ENCODE measurements at places on chromosomes 2 and 18.

GRCh38 chr2:172086241-172087206 lies 1.2 kb downstream of the DLX1 start:
- DNase-seq = no peak

DNA sequence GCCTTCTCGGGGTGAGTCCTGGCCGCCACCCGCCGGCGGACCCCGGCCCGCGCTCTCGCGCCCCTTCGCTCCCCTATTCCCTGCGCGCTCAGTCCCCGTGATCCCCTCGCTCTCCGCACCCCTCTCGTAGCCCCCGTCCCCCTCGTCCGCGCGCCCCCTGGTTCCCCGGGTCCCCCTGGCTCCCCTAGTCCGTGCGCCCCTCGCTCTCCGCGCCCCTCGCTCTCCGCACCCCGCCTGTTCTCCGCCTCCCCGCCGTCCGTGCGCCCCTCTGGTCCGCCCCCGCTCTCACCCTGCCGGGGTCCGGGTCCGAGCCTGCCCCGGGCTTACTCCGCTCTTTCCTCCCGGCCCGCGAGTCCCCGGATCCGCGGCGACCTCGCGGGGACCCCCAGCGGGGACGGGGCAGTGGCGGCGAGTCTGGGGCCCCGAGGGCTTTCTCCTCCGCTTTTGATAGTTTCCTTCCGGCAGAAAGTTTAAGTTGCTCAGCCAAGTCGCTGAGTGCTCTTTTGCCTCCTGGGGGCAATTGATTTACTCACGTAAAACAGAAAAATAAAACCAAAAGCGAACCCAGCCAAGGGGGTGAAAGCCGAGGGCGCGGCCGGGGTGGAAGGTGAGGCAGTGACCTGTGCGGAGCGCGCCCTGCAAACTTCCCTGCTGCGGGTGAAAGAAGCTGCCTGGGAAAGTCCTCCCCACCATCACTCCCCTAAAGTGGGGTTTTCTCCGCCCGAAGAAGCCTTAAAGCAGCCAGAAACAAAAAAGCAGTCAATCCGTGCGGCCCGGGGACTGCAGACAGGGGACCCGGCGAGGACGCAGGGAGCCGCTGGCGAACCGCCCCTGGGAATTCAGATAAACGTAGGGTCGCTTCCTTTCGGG lies 568 bp downstream of the RAB31 start:
- no peak for DNase-seq

DNA sequence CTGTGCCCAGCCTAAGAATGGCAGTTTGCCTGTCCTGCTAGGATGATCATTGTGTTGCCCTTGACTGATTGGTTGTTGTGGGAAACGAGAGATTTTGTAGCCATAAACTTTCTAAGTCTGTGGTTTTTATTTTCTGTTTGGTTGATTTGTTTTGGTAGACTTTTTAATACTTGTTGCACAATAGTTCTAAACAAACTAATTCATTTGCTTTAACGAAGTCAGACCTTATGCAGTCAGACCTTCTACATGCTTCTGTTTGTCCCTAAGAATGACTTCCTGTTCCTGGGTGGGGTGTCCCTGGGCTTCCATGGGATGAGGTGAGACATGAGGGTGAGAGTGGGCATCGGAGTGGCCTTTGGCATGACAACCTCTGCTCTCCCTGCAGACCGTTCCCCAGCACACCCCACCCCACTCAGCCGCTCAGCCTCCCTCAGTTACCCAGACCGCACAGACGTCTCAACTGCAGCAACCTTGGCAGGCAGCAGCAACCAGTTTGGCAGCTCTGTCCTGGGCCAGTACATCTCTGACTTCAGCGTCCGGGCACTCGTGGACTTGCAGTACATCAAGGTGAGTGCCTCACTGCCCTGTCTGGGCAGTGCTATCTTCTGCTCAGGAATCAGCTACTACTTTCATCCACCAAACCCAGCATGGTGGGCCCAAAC lies 7.8 kb upstream of the CNNM3 start:
- DNase-seq = no peak

GRCh38 chr18:61742565-61743429 lies 150.0 kb downstream of the RNF152 start:
- DNase-seq = no peak

DNA sequence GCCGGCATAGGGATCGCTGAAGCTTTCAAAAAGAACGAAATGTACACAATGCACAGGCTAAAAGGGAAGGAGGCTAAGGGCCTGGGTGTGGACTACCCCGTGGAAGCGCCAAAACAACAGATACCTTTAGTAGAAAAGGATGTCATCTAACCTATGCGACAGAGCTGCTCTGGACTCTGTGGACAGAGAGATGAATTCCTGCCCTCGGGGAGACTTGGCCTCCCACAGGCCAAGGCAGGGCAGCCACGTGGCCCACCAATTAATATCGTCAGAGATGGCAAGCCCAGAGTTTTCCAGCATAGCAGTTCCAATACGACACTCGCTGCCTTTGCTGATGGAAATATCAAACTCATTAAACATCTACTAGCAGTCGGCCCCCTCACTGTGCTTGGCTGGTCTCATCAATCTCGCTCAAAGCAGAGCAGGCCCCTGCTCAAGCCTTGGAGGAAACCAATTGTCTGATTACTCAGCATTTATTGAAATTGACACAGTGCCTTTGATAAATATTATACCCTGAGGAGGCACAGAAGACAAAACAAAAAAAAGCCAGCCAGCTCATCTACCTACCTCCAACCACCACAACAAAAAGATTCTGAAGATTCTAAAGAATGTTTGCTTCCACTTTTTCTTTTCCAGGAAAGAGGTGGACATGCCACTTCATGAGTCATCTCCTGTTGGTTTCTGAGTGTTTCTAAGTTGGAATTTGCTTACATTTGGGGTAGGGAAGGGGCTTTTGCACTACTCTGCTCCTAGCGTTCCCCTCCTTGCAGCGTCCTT lies 79.0 kb upstream of the ACAA2 start:
- DNase-seq = no peak

DNA sequence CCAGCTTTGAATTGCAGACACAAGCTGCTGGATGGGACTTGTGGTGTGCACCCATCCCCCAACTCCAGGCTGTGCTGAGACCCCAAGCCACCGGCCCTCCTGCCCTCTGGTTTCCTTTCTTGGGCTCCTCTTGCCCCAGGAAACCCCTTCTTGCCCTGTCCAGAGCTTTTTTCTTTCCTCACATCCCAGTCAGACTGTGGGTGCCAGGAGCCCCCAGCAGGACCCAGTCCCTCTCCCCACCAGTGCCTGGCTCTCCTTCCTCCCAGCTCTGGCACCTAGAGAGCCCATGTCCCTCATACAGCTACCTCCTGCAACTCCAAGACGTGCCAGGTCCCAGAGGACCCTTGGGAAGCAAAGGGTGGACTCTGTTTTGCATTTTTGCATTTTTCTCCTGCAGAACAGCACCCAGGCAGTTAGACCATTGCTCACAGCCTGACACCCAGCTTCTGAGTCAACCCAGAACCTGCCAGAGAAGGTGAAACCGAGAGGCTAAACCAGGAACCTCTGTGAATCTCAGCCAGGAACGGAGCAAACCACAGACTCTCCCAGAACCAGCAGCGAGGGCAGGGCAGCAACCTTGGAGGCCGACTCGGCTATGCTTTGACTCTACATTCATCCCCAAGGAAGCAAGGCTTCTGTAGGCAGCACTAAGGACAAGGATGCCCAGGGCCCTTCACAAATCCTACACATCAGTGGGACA lies 221.1 kb downstream of the ANAPC1 start:
- no peak for DNase-seq

DNA sequence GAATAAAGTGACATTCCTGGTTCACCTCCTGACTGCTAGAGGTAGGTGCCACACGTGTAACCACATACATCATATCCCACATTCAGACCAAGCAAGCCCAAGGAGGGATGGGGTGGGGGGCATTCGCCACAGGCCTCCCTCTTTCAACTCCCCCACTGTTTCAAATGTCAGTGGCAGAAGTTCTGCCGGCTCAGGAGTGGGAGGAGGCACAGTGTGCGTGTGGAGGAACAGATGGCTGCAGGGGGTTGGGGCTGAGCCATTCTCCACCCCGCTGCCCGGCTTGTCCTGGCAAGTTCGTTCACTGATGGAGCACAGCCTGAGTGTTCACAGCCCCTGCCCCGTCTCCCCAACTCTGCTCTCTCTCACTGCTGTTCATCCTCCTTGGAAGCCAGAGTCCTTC lies 75.4 kb upstream of the TANC1 start:
- DNase-seq = no peak

GRCh38 chr2:126857502-126857901 lies 41.2 kb upstream of the TEX51 start:
- DNase-seq = no peak

- no peak for DNase-seq
Observed at GRCh38 chr2:199019898-199020507, 437.7 kb downstream of the SATB2 start.

DNA sequence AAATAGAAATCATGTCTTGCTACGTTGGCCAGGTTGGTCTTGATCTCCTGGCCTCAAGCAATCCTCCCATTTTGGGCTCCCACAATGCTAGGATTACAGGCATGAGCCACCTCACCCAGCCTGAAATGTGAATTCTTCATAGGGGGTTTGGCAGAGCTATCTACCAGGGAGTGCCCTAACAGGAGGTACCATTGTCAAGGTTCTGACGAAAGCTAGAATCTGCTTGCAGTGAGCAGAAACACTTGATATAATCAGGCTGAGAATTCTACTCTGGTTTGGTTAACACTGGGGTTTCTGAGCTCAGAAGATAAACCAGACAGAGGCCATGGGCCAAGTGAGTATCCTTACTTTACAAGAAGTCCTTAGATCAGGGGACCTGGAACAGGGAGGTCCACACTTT lies 7.2 kb upstream of the LAMA3 start:
- DNase-seq = no peak

- DNase-seq = no peak
Observed at GRCh38 chr2:5587766-5588165, 104.4 kb upstream of the SOX11 start.

- DNase-seq = no peak
Observed at GRCh38 chr2:133004623-133005022, 334.6 kb upstream of the LYPD1 start.

DNA sequence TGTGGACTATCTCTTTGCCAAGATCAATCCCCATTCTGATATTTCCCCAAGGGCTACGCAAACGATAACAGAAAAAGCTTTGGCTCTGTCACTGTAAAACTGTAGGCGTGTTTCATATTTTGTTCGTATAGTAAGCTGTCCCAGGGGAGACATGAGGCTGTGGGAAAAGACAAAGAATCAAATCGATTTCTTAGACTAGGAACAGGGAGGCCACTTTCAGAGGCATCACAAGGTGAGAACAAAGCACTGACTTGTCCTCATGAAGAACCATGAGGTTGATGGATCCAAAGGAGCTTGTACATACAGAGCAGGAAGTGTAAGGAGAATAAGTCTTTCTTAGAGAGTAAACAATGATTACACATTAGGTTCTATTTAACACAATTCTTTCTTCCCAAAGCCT lies 255.7 kb downstream of the HNMT start:
- no peak for DNase-seq

DNA sequence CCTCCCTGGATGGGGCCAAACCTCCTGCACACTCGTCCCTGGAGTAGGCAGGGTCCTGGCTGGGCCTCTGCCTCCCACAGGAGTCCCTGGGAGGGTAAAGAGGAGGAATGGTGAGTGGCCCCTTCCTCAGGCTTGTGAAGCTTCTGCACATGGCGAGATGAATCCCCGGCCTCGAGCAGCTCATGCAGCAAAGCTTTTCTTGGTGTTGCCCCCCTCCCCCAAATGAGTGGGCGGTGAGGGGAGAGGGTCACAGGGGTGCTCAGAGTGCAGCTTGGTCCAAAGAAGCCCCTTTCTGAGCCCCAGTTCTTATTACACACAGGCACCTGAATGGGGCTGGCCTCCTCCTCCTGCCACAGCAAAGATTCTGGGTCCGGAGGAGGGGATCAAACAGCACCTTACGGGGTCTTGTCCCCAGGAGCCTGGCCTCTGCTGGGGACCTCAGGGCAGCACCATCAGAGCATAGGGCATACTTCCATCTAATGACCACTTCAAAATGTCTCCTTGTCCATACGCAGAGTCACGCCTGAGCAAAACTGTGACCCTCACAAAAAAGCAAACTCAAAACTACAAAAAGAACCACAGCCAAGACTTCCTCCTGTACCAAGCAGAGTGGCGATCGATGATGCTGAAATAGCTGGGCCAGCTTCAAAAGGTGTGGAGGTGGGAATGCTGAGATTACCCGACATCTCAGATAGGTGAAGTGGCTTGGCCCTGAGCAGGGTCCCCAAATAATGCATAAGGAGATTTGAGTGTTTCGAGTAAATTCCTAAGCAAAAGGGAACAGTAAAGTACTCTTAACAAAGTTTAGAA lies 148.4 kb upstream of the TWIST2 start:
- no peak for DNase-seq

- no peak for DNase-seq
Observed at GRCh38 chr2:214450118-214450894, 39.5 kb downstream of the VWC2L start.

- DNase-seq = no peak
Observed at GRCh38 chr18:30920351-30920750, 122.2 kb downstream of the DSC3 start.

DNA sequence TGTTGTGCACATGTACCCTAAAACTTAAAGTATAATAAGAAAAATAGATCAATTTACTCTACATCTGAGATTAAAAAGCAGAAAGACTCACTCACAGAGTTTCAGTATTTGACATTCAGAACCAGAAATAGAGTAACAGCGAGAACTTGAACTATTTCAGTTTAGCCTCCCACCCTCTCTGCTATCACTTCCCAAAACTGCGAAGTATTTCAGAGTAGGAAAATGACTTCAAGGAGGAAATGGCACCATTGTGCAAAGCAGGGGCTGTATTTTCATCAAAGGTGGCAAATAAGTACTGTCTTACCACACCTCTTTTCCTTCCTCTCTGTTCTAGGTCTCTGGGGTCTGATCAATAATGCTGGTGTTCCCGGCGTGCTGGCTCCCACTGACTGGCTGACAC lies 13.6 kb downstream of the DHRS9 start:
- DNase-seq = no peak

GRCh38 chr2:214543386-214543955 lies 132.6 kb downstream of the VWC2L start:
- DNase-seq = no peak

GRCh38 chr18:54129448-54130067 lies 94.9 kb downstream of the MBD2 start:
- DNase-seq = no peak

- no peak for DNase-seq
Observed at GRCh38 chr2:36615222-36615621, 17.3 kb upstream of the FEZ2 start.

GRCh38 chr2:220779931-220780330 lies 792.2 kb downstream of the EPHA4 start:
- no peak for DNase-seq

DNA sequence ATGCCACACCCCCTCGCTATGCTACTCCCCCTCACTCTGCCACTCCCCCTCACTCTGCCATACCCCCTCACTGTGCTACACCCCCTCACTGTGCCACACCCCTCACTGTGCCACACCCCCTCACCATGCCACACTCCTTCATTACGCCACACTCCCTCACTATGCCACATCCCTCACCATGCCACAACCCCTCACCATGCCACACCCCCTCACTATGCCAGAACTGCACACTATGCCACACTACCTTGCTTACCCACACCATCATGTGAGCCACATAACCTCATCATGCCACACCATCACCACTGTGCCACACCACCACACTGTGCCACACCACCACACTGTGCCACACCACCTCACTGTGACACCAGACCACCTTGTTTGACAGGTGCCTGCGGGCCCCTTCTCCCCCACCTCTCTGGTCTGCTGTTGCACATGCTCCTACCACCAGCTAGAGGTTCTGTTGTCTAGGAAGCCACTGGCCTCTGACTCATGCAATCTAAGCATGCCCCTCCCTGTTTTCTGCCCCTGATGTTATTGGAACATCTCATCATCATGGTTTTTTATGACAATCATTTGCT lies 22.0 kb downstream of the MARCHF4 start:
- no peak for DNase-seq
